ENCODE measurements at places on chromosomes 6 and 20. TPM values are rescaled to one million over a fixed set of nuclear protein-coding genes. Genes with fewer than 3 reads are reported as not detected.
A peak's percentile ranks its signal among the peaks of the same experiment; 100 is the strongest.

GRCh38 chr6:155400654-155400965 lies 55.0 kb downstream of the NOX3 start:
- peak; percentile 51 for DNase-seq

CST4 gene
- not detected for polyA plus RNA-seq

HDGFL1 gene
- polyA plus RNA-seq, result not detected

DNA sequence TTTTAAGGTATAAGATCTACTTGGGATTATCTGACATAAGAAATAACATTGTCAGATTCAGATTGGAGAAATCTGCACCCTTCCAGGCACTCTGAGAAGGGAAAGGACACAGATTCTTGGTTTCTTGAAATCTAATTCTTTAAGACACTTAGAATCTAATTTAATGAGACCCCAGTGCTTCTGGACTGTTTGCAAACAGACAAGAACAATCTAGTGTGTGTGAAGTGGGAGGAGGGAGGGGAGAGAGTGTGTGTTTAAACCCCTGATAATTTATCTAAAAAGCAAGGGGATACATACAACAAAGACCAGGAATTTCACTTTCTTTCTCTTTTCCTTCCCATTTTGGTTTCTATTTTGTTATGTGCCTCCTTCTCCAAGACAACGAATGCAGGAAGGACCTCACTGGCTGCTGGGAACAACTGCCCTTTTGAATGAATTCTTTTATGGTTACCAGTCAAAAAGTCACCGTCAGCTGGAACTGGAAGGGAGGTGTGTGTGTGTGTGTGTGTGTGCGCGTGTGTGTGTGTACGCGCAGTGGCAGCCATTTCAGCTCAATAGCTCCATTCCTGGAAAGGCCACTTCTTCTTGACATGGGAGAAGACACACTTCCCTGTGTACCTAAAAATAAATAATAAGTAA lies 129.4 kb downstream of the BCAS1 start:
- no peak for DNase-seq

TBCC gene
- 18.2 TPM for polyA plus RNA-seq

- DNase-seq, result no peak
Observed at GRCh38 chr20:44005661-44006060, 91.0 kb downstream of the TOX2 start.

DNA sequence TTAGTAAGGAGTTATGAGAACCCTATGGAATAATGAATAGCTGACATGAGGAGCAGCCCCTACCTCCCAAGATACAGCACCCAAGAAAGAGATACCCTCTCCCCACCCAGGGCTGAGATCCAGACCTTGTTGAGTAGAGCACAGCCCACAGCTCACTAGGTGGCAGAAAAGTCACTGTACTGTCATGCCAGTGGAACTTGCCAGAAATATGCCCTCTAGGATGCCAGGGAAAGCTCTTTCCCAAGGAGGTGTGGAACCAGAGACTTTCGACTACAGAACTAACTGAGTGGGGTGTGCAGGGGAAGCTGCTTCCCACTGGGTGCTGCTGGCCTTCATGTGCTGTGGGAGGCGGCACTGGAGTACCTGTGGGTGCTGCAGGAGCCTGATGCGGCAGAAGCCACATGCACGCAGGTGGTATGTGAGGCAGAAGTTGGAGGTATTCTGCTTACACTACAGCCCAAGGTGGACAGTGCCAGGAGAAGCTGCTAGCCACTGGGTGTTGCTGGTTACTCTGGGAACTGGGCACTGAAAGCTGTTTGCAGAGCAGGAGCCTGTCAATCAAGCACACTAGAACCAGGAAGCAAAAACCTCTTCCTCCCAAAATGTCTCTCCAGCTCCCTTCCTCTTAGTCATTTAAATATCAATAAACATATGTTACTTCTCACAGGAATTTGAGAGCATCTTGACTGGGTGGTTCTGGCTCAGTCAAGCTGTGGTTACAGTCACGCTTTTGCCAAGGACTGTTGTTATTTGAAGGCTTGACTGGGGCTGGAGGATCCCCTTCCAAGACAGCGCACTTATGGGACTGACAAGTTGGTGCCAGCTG lies 17.8 kb downstream of the ARMC12 start:
- DNase-seq, result no peak

DNA sequence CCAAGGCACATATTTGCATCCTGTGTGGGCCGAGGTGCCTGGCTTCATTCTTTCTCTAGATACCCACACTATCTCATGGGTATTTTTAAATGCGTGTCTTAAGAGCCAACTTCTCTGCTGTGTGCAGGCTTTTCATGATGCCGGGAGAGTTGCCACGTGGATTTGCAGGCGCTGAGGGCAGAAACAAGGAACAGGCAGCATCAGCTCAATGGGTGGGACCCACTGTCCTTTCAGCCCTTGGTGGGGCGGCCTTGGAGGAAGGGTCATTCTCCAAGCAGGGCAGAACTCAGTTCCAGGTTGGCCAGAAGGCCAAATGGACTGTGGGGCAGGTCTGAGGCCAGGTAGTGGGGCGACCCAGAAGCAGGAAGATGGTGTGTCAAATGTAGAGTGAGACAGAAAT lies 84.7 kb downstream of the PHACTR3 start:
- no peak for DNase-seq

DNA sequence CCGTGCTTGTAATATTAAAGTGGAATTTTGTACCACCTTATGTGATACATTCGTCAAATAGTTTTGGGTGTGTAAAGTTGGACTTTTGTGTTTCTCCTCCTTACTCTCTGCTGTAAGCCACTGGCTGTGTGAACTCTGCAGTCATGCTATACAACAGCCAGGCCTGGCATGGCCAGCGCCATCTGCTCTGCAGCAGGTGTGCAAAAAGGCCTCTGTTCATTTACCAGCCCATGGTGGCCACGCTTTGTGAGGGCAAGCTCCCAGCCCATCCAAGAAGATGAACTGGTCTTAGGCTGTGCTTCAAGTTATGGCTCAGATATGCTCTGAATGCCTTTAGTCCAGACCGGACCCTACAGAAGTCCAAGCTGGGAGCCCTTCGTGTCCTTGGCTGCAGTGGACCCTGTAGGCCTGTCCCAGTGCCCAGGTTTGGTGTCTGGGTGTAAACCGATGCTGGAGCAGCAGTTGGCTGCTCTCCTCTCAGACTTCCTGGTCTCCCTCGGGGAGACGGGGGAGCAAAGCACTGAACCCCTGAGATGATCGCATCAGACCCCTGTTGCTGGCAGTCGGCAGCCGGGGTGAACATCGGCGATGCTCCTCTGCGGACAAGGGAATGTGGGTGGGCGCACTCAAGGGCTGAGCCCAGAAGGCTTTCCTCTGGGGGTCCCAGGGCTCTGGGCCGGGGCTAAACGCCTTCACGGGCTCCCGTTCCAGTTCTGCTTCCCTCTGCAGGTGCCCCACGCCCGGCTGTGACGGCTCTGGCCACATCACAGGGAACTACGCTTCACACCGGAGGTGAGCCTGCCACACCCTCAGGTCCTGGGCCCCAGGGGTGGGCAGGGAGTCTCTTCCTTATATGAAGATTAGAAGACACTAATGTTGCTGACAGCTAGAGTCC lies 28.6 kb upstream of the PCMTD2 start:
- no peak for DNase-seq

DNA sequence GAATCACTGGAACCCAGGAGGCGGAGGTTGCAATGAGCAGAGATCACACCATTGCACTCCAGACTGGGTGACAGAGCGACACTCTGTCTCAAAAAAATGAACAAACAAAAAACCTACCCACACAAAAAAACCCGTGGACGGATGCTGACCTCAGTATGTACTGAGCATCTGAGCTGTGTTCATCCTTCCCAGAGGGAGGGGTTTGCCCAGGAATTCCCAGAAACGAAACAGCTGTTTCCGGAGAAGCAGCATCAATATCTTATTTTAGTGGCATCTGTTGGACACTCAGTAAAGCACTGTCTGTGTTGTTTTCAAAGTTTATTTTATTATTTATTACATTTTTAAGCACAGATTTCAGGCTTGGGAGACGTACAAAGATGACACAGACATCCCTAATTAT lies 18.7 kb downstream of the NANP start:
- DNase-seq, result no peak

GRCh38 chr6:157172231-157172701 lies 151.1 kb downstream of the TMEM242 start:
- no peak for DNase-seq

- no peak for DNase-seq
Observed at GRCh38 chr6:35197196-35197595, 16.6 kb upstream of the SCUBE3 start.

LY6G6D gene
- polyA plus RNA-seq, result not detected

- DNase-seq, result no peak
Observed at GRCh38 chr6:20487669-20488375, 46.4 kb upstream of the CDKAL1 start.

DNA sequence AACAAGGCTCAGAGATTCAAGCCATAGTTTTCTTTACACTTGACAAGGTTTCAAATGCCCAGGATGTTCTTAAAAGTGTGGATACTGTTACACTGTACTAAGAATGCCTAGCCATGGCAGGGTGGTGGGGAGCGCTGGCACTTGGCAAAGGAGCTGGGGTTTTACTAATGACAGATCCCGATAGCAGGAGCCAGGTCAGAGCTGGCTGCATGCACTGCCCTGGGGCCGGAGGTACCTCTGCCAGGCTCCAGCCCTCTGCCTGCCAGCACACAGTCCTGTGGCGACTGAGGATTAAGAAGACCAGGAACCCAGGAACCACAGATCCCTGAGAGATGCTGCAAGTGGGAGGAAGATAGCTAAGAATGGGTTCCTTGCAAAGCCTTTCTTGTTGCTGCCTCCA lies 260.3 kb downstream of the ALDH8A1 start:
- peak; percentile 69 for DNase-seq

- peak; percentile 86 for DNase-seq
Observed at GRCh38 chr20:43187476-43188233, 2.1 kb downstream of the PTPRT start.

AMD1 gene
- polyA plus RNA-seq, result 21.1 TPM

- DNase-seq, result no peak
Observed at GRCh38 chr20:5779071-5779900, 29.1 kb downstream of the SHLD1 start.

ADGB gene
- polyA plus RNA-seq, result not detected

DNA sequence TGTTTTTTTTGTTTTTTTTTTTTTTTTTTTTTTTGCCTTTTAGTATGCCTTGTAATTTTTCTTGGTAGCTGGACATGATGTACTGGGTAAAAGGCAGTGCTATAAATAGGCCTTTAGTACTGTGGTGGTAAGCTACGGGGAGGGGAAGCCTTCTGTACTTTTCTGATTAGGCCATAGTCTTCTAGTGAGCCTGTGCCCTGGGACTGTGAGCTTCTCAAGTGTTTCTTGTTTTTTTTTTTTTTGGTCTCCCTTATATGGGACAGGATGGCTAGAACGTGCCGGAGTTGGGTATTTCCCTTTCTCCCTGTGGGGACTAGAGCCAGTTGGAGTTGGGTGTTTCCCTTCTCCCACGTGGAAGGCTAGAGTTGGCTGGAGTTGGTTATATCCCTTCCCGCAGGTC lies 59.4 kb upstream of the PRELID3B start:
- no peak for DNase-seq

DNA sequence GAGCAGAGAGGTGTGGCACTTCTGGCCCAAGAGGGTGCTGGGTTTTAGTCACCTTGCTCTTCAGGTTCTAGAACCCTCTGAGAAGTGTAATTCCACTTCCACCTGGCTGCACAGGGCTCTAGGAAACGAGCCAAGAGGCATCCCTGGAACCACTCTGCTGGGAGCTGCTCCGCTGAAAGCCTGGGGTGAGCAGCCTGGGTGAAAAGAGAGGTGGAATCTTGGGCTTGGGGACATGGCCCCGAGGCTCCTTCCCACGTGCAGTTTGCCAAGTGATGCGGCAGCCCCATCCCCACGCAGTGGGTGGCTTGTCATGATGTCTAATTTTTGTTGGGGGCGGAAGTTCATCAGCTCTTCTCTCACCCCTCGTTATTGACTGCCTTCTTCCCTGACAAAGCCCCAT lies 32.8 kb downstream of the PPP1R16B start:
- DNase-seq, result no peak

DNA sequence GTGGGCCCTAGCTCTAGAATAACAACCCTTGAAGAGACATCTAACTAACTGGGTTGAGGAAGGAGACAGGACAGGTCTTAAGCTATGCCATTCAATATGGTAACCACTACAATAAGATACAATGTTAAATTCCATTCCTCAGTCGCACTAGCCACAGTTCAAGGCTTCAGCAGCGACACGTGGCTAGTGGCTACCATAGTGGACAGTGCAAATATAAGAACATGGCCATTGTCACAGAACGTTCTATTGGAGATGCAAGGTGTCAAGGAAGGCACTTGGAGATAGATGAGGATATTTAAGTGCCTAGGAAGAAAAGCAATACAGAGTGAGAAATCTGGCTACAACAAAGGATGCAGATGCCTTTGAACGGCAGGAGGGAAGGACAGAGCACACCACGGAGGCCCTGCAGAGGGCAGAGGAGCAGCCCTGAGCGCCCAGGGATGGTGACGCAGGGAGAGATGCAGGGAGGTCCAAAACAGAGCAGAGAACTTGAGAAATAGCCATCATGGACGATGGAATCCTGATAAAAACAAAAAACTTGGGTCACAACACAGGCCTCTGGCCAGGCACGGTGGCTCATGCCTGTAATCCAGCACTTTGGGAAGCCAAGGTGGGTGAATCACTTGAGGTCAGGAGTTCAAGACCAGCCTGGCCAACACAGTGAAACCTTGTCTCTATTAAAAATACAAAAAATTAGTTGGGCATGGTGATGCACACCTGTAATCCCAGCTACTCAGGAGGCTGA lies 140.7 kb downstream of the ZMYND8 start:
- no peak for DNase-seq

MYH7B gene
- polyA plus RNA-seq, result 0.32 TPM

- DNase-seq, result no peak
Observed at GRCh38 chr6:139940741-139941729, 566.6 kb upstream of the CITED2 start.

GRCh38 chr20:41719151-41719550 lies 101.0 kb upstream of the CHD6 start:
- DNase-seq, result no peak

ZBTB46 gene
- polyA plus RNA-seq, result 0.15 TPM

C6orf58 gene
- polyA plus RNA-seq, result 0.07 TPM

GRCh38 chr6:162074641-162075275 lies 652.8 kb downstream of the PRKN start:
- DNase-seq, result no peak

TFAP2B gene
- 1.1 TPM for polyA plus RNA-seq

NXT1 gene
- polyA plus RNA-seq, result 28.2 TPM

TUBB2B gene
- polyA plus RNA-seq, result 162 TPM

PBOV1 gene
- not detected for polyA plus RNA-seq

DNA sequence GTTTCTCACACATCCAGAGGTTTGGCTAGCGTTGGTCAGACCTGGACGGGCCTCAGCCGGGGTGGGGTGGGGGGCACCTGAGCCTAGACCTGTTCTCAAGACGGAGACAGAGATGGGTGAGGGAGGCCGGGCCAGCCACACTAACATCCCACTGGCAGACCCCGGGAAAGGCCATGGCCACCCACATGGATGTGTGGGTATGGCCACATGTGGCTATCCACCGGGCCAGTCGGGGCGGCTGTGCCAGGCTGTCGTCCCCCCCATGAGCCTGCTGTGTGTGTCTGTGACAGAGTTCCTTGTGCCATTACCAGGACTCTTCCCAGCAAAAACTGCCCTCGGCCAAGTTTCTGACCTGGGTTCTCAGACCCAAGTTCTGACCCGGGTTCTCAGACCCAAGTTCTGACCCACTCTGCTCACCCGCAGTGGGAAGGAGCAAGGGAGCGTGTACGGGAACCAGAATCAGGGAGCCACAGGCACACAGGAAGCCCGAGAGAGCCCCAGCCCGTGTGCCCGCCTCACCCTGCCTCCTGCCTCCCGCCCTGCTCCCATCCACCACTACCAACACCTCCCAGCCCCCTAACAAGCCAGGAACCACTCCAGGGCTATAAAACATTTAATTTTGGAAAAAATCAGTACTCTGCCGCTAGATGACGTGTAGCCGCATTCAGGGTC lies 255.5 kb downstream of the TAF4 start:
- DNase-seq, result no peak

All from SK-N-SH (cell line).